ENCODE measurements at places on chromosomes 3 and 15. TPM values are rescaled to one million over a fixed set of nuclear protein-coding genes. Genes with fewer than 3 reads are reported as not detected.

Gene GOLGA6L9
- 0.44 TPM for polyA plus RNA-seq

GRCh38 chr3:175005881-175006280 is 146.7 kb downstream of the NAALADL2 start:
- H3K27ac ChIP-seq = peak overlapping the region; percentile 55
- H3K27me3 ChIP-seq = no peaks in the 10 kb centered on the region
- no peaks in the 10 kb centered on the region for H3K36me3 ChIP-seq
- H3K4me1 ChIP-seq = peaks cover 48% of the 10 kb centered on the region
- peak overlapping the region; percentile 7 for H3K4me3 ChIP-seq

GRCh38 chr3:151345859-151346258 is 16.5 kb upstream of the P2RY13 start:
- DNase-seq = peak; percentile 83
- H3K27me3 ChIP-seq = no peaks in the 10 kb centered on the region
- peak overlapping the region; percentile 65 for H3K4me3 ChIP-seq
- H3K4me1 ChIP-seq = peaks cover 9% of the 10 kb centered on the region
- peak overlapping the region; percentile 42 for H3K27ac ChIP-seq

Gene OSTN
- polyA plus RNA-seq = not detected

Gene KLHL40
- polyA plus RNA-seq = not detected

DNA sequence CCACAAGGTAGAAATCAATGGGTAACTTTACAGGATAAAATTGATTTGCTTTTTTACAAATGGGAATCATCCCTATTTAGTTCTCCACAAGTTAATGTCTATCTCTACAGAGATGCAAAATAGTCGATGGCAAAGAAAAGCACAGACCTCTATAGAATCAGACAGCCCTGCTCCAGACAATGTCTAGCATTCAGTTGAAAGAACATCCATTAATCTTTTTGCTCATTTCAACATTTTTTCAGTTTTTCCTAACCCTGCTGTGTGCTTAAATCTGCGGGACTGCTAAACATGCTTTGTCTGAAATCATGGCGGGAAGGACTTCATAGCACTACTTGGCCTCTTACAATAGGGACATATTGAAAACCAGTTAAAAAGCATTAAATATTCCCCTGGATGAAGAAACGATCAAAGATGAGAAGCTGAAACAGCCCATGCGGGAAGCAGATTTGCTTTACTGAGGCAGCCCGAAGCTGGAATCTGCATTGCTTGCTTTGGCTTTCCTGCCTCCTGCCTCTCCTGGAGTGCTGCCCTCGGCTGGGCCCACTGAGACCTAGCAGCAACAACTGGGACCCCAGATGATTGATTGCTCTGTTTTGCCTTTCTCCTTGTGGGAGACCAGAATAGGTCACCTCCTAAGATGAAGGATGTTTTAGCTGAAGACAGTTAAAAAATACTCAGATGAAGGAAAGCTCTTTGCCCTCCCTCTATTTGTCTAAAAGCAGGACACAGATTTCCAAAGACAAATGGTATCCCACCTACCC is 38.5 kb upstream of the RASGRP1 start:
- H3K27ac ChIP-seq = no peak overlapping the region
- no peak for DNase-seq
- no peaks in the 10 kb centered on the region for H3K4me1 ChIP-seq
- no peak overlapping the region for H3K4me3 ChIP-seq
- no peaks in the 10 kb centered on the region for H3K36me3 ChIP-seq
- H3K27me3 ChIP-seq = peaks cover 65% of the 10 kb centered on the region

Gene ZNF860
- 0.08 TPM for polyA plus RNA-seq

Gene C3orf22
- not detected for polyA plus RNA-seq

DNA sequence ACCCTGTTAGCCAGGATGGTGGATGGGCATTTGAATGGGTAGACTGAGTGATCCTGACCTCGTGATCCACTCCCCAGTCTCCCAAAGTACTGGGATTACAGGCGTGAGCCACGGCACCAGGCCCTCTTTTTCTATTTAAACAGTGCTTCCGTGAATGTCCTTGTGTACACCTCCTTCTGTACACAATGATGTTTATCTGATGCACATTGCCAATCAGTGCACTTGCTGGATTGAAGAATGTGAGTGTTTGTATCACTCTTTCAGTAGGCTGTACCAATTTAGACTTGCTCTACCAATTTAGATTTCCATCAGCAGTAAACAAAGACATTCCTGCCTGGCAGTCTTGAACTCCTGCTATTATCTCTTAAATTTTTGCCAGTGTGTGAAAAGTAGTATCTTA is 8.9 kb upstream of the ZNF619 start:
- H3K4me1 ChIP-seq = no peaks in the 10 kb centered on the region
- H3K27ac ChIP-seq = no peak overlapping the region
- no peak overlapping the region for H3K4me3 ChIP-seq
- DNase-seq = no peak

Gene RPS27L
- 1,181 TPM for polyA plus RNA-seq

Gene FBN1
- 374 TPM for polyA plus RNA-seq

GRCh38 chr3:27630885-27631284 is 91.2 kb downstream of the EOMES start:
- H3K36me3 ChIP-seq = no peaks in the 10 kb centered on the region
- peak overlapping the region; percentile 51 for H3K27ac ChIP-seq
- peaks cover 34% of the 10 kb centered on the region for H3K4me1 ChIP-seq
- no peak overlapping the region for H3K4me3 ChIP-seq
- DNase-seq = peak; percentile 87
- no peaks in the 10 kb centered on the region for H3K27me3 ChIP-seq

Gene CASR
- polyA plus RNA-seq = not detected

Gene C3orf52
- polyA plus RNA-seq = 1.9 TPM

Gene SPINK8
- polyA plus RNA-seq = not detected

GRCh38 chr3:135083756-135084155 is 288.7 kb downstream of the EPHB1 start:
- no peak for DNase-seq
- no peaks in the 10 kb centered on the region for H3K4me1 ChIP-seq
- no peaks in the 10 kb centered on the region for H3K36me3 ChIP-seq

DNA sequence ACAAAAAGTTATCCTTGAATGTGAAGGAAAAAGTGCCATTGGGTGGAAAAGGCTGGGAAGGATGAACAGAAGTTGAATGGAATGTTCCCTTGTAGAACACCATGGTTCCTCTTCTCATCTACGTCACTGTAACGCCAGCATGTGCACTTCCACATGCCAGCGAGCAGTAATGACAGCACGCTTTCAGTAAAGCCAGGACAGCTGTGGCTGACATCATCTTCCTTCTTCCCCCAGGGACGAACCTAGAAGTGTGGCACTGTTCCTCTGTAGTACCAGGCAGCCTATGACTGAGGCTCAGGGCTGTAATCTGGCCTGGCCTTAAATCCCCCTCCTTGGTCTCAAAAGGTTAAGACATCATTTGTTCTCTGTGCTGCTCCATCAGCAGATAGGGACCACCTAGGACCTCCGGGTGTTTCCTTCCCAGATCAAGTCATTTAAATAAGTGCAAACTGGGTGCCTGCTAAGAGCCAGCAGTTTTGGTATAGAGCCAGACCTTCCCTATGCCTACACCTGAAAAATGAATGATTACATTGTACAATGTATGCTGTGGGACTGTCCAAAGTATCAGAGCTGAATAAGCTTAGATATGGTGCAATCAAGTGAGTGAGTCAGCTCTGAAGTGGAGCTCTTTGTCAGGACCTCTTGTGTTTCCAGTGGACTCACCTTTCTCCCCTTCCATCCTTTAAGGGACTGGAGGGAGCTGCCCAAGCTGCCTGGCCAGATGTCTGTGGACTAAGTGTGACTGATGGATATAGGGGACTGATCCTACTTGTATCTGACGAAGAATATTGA is 5.6 kb upstream of the SRPRB start:
- 0 out of 2 replicates have a peak, but pooled peaks cover 15% of the 10 kb centered on the region for H3K27me3 ChIP-seq
- DNase-seq = peak; percentile 57
- H3K4me1 ChIP-seq = no peaks in the 10 kb centered on the region
- H3K27ac ChIP-seq = no peak overlapping the region

GRCh38 chr3:18703798-18704197 is 278.7 kb upstream of the SATB1 start:
- H3K4me1 ChIP-seq = no peaks in the 10 kb centered on the region
- H3K36me3 ChIP-seq = no peaks in the 10 kb centered on the region
- H3K4me3 ChIP-seq = no peak overlapping the region
- DNase-seq = no peak
- H3K27me3 ChIP-seq = no peaks in the 10 kb centered on the region

DNA sequence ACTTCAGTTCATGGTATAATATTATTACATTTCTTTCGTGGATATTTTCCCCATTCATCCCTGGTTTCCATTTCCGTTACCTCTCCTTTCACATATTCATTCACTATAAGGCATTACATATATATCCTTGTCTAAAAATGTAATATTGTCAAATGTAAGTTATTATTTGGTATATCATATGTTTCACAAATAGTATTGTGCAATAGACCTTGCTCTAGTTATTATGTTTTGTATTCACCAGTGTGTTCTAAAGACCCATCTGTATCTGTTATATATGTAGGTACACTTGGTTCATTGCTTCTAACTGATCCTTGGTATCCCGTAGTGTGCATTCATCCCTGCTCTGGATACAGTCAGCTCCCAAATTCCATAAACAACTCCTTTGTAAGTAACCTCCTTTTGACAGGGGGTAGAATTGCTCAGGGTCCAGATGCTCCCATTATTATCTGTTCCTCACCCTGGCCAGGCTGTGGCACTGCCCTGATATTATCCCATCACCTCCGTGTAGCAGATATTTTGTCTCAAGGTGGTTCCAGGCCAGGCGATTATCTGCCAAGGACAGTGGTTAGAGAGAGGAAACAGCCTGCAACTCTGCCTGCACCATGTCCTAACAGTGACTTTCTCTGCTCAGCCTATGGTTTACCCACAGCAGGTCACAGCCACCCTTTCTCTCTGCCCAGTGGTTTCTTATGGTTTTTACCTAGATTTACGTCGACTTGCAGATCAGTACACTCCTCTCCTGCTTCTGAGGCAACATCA is 29.2 kb downstream of the PAQR9 start:
- H3K36me3 ChIP-seq = no peaks in the 10 kb centered on the region
- no peak overlapping the region for H3K27ac ChIP-seq
- no peaks in the 10 kb centered on the region for H3K4me1 ChIP-seq
- no peak overlapping the region for H3K4me3 ChIP-seq
- no peak for DNase-seq

Gene TMEM44
- 13.1 TPM for polyA plus RNA-seq

Gene ZPLD1
- not detected for polyA plus RNA-seq

Gene IQCF5
- polyA plus RNA-seq = not detected

Gene RAB11A
- polyA plus RNA-seq = 258 TPM

Gene SCAANT1
- polyA plus RNA-seq = not detected

DNA sequence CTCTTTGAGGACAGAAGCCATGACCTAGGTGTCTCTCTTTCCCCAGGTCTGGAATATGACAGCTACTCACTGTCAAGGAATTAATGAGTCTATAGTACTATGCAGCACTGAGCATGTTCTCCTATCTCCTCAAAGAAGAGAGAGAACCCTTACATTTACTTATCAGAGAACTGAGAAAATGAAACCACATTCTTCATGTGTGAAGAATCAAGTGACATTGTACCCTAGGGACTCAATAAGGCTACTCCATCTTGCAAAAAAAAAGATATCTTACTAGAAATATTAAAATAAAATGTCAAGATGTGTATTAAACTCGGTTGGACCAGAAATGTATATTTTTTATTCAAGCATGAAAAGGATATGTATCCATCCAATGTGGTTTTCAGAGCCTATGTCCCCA is 133.2 kb upstream of the COL8A1 start:
- H3K27ac ChIP-seq = peak overlapping the region; percentile 90
- DNase-seq = peak; percentile 40
- H3K4me1 ChIP-seq = peaks cover 60% of the 10 kb centered on the region
- H3K27me3 ChIP-seq = no peaks in the 10 kb centered on the region
- H3K4me3 ChIP-seq = no peak overlapping the region

- no peaks in the 10 kb centered on the region for H3K27me3 ChIP-seq
- H3K4me1 ChIP-seq = no peaks in the 10 kb centered on the region
- no peaks in the 10 kb centered on the region for H3K36me3 ChIP-seq
- DNase-seq = no peak
- H3K27ac ChIP-seq = no peak overlapping the region
- H3K4me3 ChIP-seq = no peak overlapping the region
These were observed 293.0 kb downstream of the ADAMTS17 start for GRCh38 chr15:100048736-100049135.
